Left renal cortex interstitium (tissue), 4 donors: ENCODE measurements at places on chromosomes 16 and 17. TPM values are rescaled to one million over a fixed set of nuclear protein-coding genes. Genes with fewer than 3 reads are reported as not detected.
A peak's percentile ranks its signal among the peaks of the same experiment; 100 is the strongest.

The RAB40C gene
- 24.6 TPM for polyA plus RNA-seq

The TEX19 gene
- polyA plus RNA-seq = not detected

The OR4D1 gene
- polyA plus RNA-seq = not detected

The LAT gene
- 11.1 TPM for polyA plus RNA-seq

The ABCA9 gene
- 3.7 TPM for polyA plus RNA-seq

The CHST5 gene
- 0.32 TPM for polyA plus RNA-seq

The TBC1D3 gene
- not detected for polyA plus RNA-seq

The RNFT1 gene
- 36.7 TPM for polyA plus RNA-seq

The ABCA8 gene
- 1.9 TPM for polyA plus RNA-seq

The CPD gene
- polyA plus RNA-seq = 82.1 TPM

The TBC1D26 gene
- polyA plus RNA-seq = 0.59 TPM

The ICAM2 gene
- 36.0 TPM for polyA plus RNA-seq

- no peak for DNase-seq
These were observed 124.2 kb upstream of the SMURF2 start for GRCh38 chr17:64786337-64786736.

DNA sequence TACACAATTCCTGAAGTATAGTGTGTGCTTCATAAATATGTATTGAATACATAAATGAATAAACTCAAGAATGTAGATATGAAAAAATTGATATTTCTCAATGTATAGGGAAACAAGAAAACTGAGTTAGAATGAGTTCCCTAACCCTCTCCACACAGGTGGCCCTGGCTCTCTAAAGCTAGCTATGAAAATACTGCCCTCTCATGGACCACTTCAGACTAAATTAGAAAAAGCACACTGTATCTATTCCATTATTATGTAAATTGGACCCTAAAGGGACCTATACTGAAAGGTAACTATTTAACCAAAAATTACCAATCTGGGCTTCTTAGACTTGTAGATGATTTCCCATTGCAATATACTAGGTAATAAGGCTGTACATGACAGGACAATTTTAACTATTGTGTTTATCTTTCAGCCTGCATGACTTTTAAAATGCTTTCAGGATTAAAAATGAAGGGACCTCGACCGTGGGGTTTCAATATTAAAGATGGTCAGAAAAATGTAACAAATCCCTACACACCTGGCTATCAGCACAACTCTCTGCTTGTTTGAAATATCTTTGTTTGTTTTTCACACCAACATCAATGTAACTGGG, 672.5 kb upstream of the KIF2B start:
- peak; percentile 2 for DNase-seq

GRCh38 chr16:30921748-30922419, 1.5 kb upstream of the FBXL19 start:
- DNase-seq = peak; percentile 91

DNA sequence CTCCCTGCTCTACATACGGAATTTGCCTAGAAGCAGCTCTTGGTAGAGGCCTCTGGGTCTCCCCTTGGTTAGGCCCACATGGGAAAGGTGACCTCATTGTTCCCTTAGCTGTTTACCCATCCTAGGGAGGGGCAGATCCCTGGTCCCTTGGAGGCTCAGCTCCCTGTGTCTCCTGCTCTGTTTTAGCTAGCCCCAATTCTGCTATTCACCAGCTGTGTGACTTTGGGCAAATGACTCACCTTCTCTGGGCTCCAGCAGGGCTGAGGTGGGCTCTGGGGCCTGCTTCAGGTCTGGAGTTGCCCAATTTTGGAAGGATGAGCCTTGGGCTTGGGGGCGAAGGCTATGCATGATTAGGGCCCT, 3.9 kb downstream of the ABCC3 start:
- DNase-seq = no peak

DNA sequence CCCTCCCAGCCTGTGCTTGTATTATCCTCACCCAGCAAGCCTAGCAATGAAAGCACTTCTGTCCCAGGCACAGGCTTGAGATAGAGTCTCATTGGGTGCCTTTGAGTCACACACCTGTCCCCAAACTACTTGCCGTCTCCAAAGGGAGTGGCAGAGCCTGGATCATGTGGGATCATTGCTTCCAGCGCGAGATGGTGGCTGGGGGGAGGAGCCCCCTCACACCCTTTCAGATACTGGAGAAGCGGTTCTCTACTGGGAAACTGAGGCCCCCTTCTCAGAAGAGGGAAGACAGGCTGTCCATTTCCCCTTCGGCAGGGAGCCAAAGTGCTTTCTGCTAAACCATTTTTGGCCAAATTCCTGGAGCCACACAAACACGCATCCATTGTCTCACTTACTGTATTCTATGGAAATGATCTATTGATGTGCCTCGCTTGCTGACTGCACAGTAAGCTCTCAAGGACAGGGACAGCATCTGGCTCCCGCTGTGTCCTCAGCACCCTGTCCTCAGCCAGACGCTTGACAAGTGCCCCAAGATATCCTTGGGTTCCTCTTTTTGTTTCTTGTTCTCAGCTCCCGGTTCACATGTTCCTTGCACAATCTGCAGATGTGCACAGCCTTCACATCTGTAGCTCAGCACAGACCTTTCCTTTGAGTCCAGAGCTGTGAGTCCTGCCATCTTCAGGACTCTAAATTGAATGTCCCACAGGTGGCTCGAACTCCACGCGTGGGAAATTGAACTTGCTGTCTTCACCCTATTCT, 26.0 kb upstream of the DLX3 start:
- DNase-seq = no peak

- no peak for DNase-seq
These were observed 9.2 kb upstream of the GGT6 start for GRCh38 chr17:4569591-4569990.

DNA sequence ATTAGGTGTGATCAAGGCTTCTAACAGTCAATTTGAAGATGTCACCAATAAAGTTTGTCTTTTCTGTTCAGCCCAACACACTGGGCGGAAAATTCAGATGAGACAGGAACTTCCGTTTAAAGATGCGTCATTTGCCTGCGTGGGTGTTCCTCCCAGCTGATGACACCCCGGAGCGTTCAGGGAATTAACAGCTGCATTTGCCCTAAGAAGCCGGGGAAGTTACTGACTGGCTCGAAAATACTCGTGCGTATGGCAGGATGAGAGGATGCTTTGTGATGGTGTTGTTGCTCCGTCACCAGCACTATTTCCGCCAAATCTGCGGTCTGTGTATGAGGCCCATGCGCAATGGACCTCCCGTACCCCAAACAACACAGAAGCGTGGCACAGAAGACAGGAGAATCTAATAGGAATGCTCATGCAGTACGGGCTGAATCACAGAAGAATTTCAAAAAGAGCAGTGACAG, 11.9 kb upstream of the PVALEF start:
- DNase-seq = no peak

GRCh38 chr17:74502861-74503260, 28.4 kb downstream of the CD300LB start:
- DNase-seq = no peak

- DNase-seq = no peak
These were observed 31.7 kb downstream of the CRISPLD2 start for GRCh38 chr16:84851192-84852127.

DNA sequence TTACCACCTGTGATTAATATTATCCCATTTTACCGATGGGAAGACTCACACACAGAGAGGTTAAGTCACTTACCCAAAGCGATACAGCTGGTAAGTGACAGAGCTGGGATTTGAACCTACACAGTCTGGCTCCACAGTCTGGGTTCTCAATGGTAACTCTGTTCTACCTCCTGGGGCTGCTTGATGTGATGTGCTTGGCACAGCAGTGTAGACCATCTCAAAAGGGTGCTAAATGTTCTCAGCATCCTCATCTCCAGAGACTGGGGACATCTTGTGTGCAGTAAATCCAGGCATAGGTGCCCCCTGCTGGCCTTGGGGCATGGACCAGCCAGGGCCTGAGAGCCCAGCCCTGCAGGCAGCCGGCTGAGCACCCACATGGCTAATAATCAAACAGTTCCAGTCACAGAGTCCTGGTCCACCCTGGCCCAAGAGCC, 15.4 kb upstream of the KATNB1 start:
- DNase-seq = no peak

DNA sequence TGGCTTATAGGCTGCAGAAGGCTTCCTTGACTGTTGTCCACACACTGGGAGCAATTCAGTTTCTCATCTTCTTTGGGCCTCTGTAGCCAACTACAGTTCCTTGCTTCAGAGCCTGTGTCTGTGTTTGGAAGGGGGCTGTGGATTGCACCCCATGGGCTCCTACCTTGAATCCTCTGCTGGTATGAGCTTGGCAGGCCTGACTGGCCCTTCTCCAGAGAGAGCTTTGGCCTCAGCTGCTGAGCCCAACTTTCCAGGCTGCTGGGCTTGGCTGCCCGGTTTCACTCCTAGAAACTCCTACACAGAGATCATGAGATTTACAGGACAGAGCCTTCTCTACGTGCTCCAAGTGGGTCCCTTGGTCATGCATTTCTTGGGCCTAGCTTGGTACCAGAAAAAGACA, 354.4 kb downstream of the SNX29 start:
- DNase-seq = no peak

DNA sequence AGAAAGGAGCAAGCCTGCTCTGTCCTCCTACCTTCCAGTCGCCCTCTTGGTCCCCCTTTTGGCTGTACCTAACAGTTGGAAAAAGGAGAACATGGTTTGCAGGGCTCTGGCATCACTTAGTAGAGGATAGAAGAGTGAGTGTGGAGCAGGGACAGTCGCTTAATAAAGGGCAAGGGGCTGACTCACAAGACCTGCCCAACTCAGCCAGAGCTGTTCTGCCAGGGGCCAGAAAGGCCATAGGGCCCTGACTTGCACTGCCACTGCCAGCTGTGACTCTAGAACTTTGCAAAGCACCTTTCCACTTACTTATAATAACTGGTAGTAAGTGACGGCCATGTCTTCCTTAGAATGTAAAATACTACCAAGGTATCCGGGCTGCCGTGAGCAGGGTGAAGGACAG, 13.5 kb downstream of the PRMT7 start:
- no peak for DNase-seq

DNA sequence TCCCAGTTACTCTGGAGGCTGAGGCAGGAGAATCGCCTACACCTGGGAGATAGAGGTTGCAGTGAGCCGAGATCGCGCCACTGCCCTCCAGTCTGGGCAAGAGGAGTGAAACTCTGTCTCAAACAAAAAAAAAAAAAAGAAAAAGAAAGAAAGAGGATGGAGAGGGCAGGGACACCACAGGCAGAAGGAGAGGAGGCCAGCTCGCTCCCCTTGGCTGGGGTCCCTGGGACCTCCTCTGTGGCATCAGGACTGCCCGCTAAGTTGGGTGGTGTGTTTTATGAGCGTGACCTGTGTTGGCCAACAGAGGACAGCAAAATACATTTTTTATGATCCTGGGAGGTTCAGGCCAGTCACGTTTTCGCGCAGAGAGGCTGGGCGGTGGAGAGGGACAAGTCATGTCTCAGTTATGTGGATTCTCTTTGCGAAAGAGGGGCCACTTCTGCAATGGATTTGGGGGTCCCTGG, 229.6 kb downstream of the MRTFB start:
- no peak for DNase-seq

DNA sequence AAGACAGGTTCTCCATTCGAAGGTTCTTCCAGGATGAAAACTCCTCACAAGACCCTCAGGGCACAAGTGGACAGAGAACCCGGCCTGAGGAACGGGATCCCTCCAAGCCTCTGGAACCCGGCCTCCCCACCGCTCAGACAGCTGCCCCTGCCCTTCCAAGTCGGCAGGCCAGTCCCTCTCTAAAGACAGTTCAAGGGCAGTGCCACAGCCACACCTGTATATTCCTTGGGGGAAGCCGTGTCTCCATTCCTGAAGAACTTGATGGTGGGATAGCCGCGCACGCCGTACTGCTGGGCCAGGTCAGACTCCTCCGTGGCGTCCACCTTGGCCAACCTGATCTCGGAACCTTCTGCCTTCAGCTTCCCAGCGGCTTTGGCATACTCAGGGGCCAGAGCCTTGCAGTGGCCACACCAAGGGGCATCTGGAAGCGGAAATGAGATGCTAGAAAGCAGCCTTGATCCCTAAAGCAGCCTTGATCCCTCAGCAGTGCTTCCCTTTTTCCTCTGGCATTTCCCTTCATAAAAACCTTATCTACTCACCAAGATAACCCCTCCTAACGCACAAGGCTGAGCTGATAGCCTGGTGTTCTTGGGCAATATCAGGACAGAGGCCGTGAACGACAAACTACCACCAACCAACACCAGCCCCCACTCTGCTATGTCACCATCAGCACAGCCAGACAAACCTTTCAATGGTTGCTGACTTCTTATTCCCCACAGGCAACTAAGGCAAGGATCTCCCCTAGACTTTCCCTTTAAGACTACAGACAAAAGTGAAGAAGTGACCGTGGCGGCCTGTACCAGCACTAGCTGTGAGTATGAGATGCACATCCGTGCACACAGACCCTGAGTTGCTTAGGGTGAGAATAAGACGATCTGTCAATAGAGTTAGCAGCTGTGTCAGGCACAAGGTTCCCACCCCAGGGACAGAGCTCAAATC, 1.1 kb downstream of the P4HB start:
- no peak for DNase-seq

GRCh38 chr16:19153876-19154275, 14.2 kb upstream of the SYT17 start:
- DNase-seq = no peak

DNA sequence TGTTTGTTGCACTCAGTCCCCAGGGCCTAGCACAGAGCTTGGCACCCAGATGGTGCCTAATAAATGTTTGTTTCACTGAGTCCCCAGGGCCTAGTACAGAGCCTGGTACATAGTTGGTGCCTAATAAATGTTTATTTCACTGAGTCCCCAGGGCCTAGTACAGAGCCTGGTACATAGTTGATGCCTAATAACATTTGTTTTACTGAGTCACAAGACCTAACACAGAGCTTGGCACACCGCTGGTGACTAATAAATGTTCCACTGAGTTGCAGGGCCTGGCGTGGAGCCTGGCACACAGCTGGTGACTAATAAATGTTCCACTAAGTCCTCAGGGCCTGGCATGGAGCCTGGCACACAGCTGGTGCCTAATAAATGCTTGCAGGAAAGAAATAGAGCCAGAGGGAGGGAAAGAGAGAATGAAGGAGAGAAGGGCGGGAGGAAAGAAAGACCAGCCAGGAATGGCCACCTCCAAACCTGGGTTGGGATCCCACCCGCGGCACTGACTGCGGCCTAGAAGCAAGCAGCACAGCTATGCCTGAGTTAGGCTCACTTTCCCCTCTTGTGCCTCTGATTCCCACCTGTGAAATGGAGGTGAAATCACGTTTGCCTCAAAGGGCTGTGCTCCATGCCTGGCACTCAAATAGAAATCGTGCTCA, 7.5 kb downstream of the SLC5A11 start:
- no peak for DNase-seq

GRCh38 chr17:17502741-17503565, 6.8 kb upstream of the RASD1 start:
- no peak for DNase-seq

DNA sequence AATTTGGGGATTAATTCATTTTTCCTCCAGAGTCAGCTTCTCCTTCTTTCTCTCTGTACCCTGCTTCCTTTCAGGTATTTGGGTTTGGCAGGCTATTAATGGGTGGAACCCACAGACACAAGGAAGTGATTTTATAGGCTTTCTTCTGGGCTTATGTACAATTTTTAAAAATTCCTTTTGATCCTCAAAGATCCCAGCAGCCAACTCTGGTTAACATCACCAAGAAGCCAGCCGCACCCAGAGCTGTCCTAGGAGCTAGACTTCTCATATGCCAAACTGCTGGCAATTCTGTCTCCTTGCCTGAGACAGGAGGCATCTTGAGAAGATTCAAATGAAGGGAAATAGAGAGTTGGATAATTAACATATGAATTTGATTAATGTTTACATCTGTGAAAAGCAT, 47.2 kb upstream of the ELAC2 start:
- no peak for DNase-seq

- DNase-seq = no peak
These were observed 85.3 kb upstream of the NSRP1 start for GRCh38 chr17:30031214-30031869.

GRCh38 chr17:17710728-17711541, 29.7 kb downstream of the RAI1 start:
- DNase-seq = no peak

- DNase-seq = peak; percentile 67
These were observed at the start of gene MT1X for GRCh38 chr16:56681939-56682702. Gene MT1X, plus strand, starts transcription at chr16:56682470. Its CDS starts 71 bp downstream, at chr16:56682541.
